Activated naive CD8-positive, alpha-beta T cell treated with anti-CD3 and anti-CD28 coated beads, Interleukin-2, amount 10 ng/mL, durations not matched to agents 7 days and 5 days (primary cell): ENCODE measurements at places on chromosomes 3 and 15. TPM values are rescaled to one million over a fixed set of nuclear protein-coding genes. Genes with fewer than 3 reads are reported as not detected.

- H3K27ac ChIP-seq = no peak overlapping the region
- peaks cover 2% of the 10 kb centered on the region for H3K36me3 ChIP-seq
- DNase-seq = no peak
- peak overlapping the region; percentile 2 for H3K4me3 ChIP-seq
- peaks cover 18% of the 10 kb centered on the region for H3K4me1 ChIP-seq
- no peaks in the 10 kb centered on the region for H3K27me3 ChIP-seq
These were observed 13.0 kb upstream of the MAPK6 start for GRCh38 chr15:52005748-52006701.

DNA sequence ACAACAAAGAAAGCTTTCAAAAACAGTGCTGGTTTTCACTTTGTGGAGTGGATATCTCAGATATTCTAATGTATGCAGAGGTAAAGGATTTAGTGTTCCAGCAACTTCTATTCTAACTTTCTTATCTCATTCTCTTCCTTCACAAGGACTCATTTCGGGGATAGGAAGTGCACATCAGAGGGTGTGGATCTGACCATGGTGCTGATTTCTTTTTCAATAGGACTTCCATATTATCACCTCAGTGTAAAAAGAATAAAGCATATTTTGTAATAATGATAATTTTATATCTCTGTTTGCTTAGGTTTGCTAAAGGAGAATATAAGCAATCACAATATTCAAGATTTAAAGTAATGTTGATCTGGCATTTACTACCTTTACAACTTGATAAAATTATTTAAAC lies 12.5 kb upstream of the CADM2 start:
- no peak overlapping the region for H3K4me3 ChIP-seq
- H3K4me1 ChIP-seq = no peaks in the 10 kb centered on the region
- no peak overlapping the region for H3K27ac ChIP-seq
- no peak for DNase-seq
- H3K27me3 ChIP-seq = no peaks in the 10 kb centered on the region

- H3K4me3 ChIP-seq = no peak overlapping the region
- peaks cover 8% of the 10 kb centered on the region for H3K27me3 ChIP-seq
- H3K36me3 ChIP-seq = peaks cover 2% of the 10 kb centered on the region
- H3K4me1 ChIP-seq = peaks cover 4% of the 10 kb centered on the region
These were observed 124.3 kb downstream of the IGSF11 start for GRCh38 chr3:118910332-118910731.

GRCh38 chr3:184526088-184526433 lies 35.5 kb upstream of the EPHB3 start:
- H3K27ac ChIP-seq = no peak overlapping the region
- DNase-seq = no peak
- H3K4me1 ChIP-seq = peaks cover 9% of the 10 kb centered on the region
- H3K27me3 ChIP-seq = peaks cover 58% of the 10 kb centered on the region

- no peak for DNase-seq
- no peaks in the 10 kb centered on the region for H3K27me3 ChIP-seq
- no peak overlapping the region for H3K27ac ChIP-seq
- H3K4me1 ChIP-seq = no peaks in the 10 kb centered on the region
These were observed 26.4 kb downstream of the FAH start for GRCh38 chr15:80179025-80179759.

Gene GPR156
- not detected for total RNA-seq

Gene CACNA1D
- total RNA-seq = not detected

Gene MRAS
- 0.69 TPM for total RNA-seq

Gene CIDEC
- total RNA-seq = not detected

GRCh38 chr3:196965112-196965803 lies 3.4 kb downstream of the PIGZ start:
- H3K27ac ChIP-seq = no peak overlapping the region
- no peak overlapping the region for H3K4me3 ChIP-seq
- H3K36me3 ChIP-seq = peaks cover 3% of the 10 kb centered on the region

DNA sequence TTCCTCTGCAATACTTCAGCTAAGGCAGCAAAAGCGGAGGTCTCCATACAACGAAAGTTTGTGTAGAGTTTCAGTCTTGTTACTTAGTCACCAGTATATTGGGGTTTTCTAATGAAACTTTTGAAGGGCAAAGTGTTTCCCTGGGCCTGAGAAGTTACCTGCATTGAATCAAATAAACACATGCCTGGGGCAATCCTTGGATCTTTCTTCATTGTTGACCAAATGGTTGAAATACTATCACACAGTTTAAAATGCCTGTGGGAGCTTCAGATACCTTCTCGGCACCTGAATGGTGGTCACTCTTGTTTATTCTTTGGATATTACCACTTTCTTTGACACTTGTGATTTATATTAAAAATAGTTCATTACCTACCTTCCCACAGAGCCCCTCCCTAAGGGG lies 988 bp upstream of the CHSY1 start:
- peak overlapping the region; percentile 98 for H3K4me3 ChIP-seq
- H3K36me3 ChIP-seq = peaks cover 18% of the 10 kb centered on the region
- no peaks in the 10 kb centered on the region for H3K27me3 ChIP-seq

Gene PIF1
- total RNA-seq = 45.8 TPM

Gene MST1R
- total RNA-seq = 2.9 TPM

DNA sequence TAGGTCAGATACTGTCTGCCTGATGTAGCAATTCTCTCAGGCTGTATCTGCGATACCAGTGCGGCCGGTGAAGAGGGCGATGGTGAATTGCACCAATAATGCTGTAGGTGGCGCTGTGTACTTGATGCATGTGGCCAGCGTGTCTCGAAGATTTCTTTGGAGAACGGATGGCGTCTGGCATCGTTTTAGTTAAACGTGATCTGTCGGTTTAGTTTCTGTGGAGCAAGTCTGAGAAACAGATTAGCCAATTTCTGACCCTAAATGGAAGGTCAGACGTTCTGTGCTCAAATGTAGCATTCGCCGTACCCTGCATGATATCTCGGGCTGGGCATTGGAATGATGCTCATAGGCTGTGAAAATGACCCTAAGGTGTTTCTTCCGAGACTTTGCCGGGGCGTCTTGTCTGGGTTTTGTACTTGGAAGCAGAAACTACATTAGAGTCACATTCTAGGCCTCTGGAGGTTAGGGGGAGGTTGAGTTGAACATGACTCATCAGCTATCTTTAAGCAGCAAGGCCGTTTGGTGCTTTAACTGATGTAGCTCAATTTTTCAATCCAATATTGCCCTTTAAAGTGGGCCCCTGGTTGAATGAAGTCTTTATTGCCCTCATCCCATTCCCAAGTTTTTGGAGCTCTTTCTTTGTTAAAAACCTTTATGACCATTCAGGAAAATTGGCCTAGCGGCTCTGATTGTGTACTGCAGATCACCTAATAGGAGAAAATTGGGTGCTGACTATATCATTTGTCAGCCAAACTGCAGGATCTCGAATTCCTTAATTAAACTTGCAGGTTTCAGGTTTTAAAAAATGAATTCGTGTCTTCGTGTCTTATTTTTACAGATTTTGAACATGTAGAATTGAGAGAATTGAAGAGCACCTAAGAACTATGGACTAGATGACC lies 80.0 kb downstream of the SQOR start:
- no peak overlapping the region for H3K27ac ChIP-seq
- no peaks in the 10 kb centered on the region for H3K36me3 ChIP-seq
- peaks cover 11% of the 10 kb centered on the region for H3K27me3 ChIP-seq
- peak; percentile 49 for DNase-seq
- no peak overlapping the region for H3K4me3 ChIP-seq

Gene IMPG2
- total RNA-seq = 0.62 TPM

- no peak for DNase-seq
- no peaks in the 10 kb centered on the region for H3K27me3 ChIP-seq
- H3K4me3 ChIP-seq = no peak overlapping the region
- no peak overlapping the region for H3K27ac ChIP-seq
- no peaks in the 10 kb centered on the region for H3K4me1 ChIP-seq
- no peaks in the 10 kb centered on the region for H3K36me3 ChIP-seq
These were observed 298.8 kb upstream of the CTDSPL start for GRCh38 chr3:37562876-37563275.

- peaks cover 37% of the 10 kb centered on the region for H3K4me1 ChIP-seq
- H3K27ac ChIP-seq = no peak overlapping the region
- DNase-seq = no peak
- H3K36me3 ChIP-seq = peaks cover 8% of the 10 kb centered on the region
- no peak overlapping the region for H3K4me3 ChIP-seq
These were observed 3.7 kb downstream of the NR1D2 start for GRCh38 chr3:23948761-23949160.

Gene TBC1D2B
- total RNA-seq = 123 TPM

DNA sequence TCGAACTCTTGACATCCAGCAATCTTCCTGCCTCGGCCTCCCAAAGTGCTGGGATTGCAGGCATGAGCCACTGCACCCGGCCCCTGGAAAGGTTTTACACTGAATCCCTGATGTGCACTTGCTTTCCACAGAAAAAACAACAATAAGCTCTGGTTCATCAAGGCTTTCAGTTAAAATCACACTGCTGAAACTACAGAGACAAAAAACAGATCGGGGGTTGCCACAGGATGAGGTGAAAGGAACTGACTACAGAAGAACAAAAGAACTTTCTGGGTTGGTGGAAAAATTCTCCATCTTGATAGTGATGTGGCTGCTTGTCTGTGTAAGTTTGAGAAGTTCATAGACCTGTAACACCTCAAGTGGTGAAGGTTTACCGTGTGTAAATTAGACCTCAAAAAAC lies 2.9 kb downstream of the RAB43 start:
- H3K36me3 ChIP-seq = peaks cover 45% of the 10 kb centered on the region
- H3K4me3 ChIP-seq = peak overlapping the region; percentile 93
- H3K4me1 ChIP-seq = peaks cover 54% of the 10 kb centered on the region
- H3K27ac ChIP-seq = peak overlapping the region; percentile 98
- DNase-seq = no peak
